ENCODE measurements at places on chromosomes 2 and 18. TPM values are rescaled to one million over a fixed set of nuclear protein-coding genes. Genes with fewer than 3 reads are reported as not detected.

The ARL5A gene
- 30.3 TPM for total RNA-seq

The CXCR1 gene
- total RNA-seq = not detected

DNA sequence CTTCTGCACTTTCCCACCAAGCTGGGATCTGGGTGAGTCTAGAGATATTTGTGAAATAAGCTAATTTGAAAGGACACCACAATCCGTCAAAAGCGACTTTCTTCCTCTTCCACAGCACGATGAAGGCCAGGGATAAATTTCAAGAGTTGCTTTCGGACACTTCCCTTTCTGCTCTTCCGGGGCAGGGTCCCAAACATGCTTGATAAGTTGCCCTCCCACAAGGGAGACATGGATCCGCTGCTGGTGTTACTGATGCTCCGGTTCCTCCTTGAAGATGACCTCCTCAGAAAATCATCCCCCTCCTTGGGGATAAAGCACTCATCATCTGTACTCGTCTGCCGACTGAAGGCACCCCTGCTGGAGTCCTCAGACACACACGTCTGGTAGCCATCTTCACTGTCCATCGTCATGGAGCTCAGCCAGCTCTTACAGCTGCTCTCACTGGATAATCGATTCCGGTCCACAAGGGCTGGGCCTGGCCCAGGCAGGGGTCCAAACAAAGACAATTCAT, 28.2 kb downstream of the CYTIP start:
- no peak for DNase-seq

DNA sequence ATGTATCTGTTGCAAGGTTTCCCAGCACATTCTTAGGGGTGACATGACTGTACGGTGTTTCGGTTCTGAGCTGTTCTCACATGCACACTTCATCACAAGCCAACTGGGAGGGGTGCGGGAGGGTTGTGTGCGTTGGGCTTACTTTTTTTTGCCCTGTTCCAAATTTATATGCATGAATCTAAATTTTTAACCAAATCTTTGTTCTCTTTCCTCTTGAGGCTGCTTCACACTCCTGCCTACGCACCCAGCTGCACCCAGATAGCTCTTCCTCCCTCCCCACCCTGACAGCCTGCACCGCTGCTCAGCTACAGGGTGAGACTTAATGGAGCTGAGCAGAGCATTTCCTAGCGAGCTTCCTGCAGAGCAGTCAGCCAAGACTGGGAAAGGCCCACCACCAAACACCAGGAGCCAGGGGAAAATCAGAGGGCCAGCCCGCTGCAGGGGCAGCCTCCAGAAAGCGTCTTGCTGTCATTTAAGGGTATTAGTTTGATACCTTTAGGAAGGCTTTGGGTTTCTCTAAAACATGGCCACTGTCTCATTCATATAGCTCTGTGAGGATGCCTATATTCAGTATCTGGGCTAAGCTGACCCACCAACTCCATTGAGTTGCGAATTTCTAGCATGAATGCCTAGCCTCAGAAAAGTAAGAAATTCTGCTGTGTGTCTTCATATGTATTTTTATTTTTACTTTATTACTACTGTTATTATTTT, 84.5 kb downstream of the POU3F3 start:
- no peak for DNase-seq

DNA sequence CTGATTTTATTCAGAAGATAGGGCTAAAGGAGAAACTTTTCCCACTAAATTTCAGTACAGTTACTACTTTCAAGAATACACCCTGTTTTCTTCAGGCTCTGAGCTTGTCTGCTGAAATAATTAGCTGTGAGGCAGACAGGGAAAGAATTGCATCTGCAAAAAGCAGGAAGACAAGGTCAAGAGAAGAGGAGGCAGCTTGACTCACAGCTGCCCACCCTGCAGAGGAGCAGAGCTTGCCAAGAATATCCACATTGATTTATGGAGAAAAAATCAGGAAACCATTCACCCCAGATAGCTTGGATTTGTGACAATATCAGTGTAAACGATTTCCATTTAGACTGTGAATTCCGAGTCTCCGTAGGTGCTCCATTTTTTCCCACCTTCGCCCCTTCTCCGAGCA, 49.0 kb downstream of the ACTR2 start:
- no peak for DNase-seq

DNA sequence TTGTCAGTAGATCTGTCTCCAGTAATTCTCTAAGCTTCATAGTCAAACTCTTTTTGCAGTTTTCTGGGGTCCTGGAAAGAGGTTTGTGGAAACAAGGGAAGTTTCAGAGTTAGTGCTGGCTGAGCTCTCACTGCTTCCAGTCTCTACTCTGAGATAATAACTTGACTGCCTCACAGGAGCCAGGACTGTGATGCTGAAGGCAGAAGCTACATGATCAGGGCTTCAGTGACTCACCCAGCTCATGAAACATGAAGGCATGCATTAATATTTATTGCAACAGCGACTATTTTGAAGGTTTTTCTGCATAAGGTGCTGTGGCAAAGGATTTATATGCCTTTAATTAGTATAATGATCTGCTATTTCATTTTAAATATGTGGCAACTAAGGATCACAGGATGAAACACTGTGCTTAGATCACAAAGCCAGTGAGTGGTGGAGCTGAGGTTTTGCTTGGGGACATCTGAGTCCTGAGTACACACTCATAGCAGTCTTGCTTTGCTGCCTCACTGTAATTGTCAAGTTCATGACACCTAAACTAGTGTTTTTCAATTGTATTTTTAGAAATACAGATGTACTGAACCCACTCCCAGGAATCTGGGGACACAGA, 448.4 kb upstream of the GCFC2 start:
- no peak for DNase-seq

The TMEM198 gene
- 40.9 TPM for total RNA-seq

- no peak for DNase-seq
Measured at GRCh38 chr2:121949271-121949670, 193.8 kb downstream of the TSN start.

DNA sequence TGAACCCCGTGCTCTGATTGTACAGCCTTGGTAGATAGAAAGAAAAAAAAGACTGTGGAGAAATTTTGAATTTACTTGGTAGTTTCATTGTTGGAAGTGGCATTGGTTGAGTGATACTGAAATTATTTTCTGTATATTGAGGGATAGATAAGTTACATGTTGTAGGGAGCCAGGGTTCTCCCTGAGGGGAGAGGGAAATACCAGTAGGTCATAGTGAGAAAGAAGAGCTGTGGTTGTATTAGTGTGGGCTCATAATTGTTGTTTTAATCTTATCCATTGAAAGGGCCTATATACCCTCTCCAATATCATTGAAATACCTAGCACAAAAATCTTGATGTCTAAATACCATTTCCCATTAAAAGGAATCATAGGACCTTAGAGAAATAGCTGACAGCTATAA, 16.9 kb upstream of the RAB31 start:
- DNase-seq = no peak

The CPLX4 gene
- total RNA-seq = not detected

The CCDC102B gene
- total RNA-seq = 8.1 TPM

- DNase-seq = no peak
Measured at GRCh38 chr2:208358758-208359631, 47.6 kb upstream of the PTH2R start.

The CYP26B1 gene
- total RNA-seq = 9.7 TPM

DNA sequence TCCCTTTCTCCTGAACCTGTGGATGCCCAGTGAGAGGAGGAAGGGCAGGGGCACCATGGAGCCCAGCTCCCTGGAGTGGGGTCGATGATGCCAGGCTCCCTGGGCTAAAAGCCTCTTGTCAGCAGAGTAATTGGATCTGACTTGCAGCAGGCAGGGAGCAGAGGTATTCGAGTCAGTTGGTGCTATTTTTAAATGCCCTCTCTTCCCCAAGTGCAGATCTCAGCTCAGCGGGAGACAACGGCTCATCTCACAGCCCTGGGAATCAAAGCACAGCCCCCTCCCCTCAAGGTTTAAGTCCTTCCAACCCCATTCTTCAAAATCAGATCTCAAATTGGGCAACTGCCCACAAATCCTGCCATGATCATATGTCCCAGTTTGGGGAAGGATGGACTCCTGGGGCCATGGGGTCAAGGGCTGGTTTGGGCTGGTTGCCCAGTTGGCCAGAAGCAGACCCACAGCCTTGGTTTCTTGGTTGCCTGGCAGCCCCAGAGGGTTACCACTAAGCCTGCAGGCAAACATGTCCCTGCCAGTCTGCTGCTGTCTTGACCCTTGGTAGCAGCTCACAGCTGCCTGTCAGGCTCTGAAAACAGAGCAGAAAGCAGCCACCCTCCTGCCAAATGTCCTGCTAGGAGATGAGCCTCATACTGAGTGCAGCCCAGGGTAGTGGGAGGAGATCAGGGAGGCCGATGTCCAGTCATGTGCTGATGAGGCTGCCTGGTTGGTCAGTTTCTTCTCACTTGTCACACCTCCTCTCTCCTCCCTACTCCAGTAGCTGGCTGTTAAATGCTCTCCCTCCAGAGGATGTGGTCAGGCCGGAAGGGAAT, 244.9 kb downstream of the LOXHD1 start:
- DNase-seq = no peak

DNA sequence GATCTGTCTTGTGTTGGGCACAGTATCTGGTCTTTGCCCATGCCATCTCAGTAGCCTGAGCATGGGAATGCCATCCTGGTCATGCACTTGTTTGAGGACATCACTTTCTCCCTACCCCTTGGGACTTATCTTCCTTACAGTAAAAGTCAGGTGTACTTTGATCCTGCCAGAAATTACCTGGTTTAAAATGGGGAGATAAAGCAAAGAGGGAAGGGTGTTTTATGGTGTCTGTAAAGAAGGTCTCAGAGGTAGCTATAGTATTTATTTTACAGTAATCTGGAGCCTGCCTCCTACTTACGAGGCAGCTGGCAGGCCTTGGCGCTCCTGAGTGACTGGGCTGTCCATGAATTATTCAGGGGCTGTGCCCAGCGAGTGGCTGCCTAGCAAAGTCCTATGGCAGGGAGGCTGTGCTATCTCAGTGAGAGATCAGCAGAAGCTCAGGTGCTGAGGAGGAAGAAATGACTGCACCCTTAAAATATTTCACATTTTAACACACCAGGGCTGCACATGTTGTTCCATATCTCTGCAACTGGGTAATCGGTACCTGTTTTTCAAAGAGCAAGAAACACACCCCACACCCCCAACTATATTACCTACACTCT, 93.9 kb downstream of the SPTBN1 start:
- no peak for DNase-seq

The FTCDNL1 gene
- 0.74 TPM for total RNA-seq

DNA sequence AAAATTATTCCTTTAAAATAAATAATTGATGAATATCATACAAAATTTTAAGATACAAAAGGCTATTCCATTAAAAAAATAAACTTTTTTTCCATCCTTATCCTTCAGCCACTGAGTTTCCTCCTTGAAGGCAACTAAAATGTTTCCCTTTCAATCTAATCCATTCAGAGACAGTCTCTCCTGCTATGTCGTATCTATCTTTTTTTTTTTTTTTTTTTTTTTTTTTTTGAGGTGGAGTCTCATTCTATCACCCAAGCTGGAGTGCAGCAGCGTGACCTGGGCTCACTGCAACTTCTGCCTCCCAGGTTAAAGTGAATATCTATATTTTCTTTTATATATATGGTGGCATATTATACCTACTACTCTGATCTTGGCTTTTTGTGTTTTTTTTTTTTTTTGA, 31.7 kb upstream of the SOS1 start:
- DNase-seq = no peak

GRCh38 chr2:53181759-53182158, 585.8 kb upstream of the CHAC2 start:
- DNase-seq = no peak

GRCh38 chr2:144999936-145000335, 480.0 kb upstream of the ZEB2 start:
- no peak for DNase-seq

- no peak for DNase-seq
Measured at GRCh38 chr18:3263132-3263700, 1.3 kb downstream of the MYL12B start.

The GPR35 gene
- total RNA-seq = 1.5 TPM

GRCh38 chr2:183490914-183491313, 366.7 kb downstream of the NUP35 start:
- DNase-seq = no peak

DNA sequence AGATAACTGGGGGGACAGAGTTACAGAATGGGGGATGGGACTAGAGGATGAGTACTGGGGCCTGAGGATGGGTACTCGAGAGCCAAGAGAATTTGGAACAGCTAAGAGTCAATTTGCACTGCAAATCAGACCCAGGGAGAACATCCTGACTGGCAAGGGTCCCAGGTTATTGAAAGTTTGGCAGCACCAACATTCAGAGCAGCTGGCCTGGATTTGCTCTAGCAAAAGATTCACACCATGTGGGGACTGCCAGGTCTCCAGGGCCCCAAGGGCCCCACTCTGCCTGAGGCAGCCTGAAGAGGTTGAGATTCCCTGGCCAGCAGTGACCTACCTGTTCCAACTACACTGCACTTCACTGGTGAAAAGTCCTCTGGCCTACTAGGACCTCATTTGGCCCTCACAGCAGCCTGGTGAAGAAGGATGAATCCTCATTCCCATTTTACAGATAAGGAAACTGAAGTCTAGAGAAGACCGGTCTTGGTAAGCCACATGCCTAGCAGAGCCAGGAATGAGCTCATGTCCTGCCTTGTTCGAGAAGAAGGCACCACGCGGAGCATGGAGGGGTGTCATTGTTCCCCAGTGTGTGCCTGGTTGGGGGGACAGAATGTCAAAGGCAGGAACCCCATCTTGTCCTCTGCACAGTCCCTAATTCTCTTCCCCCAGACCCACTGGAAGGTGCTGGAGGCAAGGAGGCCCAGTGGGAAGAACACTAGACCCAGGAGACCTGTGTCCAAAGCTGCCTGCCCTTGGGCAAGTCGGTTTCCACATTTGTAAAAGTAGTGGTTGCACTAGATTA, 258.6 kb downstream of the TNS1 start:
- DNase-seq = no peak

The DHRS9 gene
- not detected for total RNA-seq

GRCh38 chr2:28463893-28464292, 32.0 kb upstream of the PLB1 start:
- no peak for DNase-seq
